Stimulated activated CD4-positive, alpha-beta T cell treated with anti-CD3 and anti-CD28 coated beads, Interleukin-4, amount 100 ng/mL, for 4 hours (primary cell): ENCODE measurements at places on chromosomes 16 and 17.

DNA sequence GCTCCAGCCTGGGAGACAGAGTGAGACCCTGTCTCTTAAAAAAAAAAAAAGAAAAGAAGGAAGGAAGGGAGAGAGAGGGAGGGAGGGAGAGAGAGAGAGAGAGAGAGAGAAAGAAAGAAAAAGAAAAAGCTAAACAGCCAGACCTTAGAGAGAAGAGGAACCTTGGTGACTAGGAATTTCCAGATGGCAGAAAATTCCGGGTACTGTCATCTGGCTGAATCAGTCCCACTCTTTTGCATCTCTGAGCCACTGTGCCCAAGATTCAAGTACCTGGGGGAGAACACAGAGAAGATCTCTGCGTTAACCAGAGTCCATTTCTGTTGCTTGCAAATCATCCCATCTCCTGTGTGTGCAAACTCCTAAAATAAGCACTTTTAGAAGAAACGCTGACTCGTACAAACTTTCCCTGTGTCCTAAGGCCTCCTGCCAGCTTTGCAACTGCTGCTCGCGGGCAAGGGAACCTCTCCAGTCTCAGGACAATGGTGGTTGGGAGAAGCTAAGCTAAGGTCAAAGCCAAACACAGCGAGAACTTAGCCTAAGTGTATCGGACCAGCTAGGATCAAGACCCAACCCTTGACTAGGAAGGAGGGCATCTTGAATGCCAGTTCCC, 18.0 kb downstream of the BMERB1 start:
- DNase-seq, result no peak

- no peak for DNase-seq
Measured at GRCh38 chr17:45301674-45302073, 15.1 kb downstream of the MAP3K14 start.

- no peak for DNase-seq
Measured at GRCh38 chr17:63151941-63152523, 186.0 kb downstream of the TANC2 start.

- peak; percentile 81 for DNase-seq
Measured at GRCh38 chr16:3134338-3135125, at the start of gene ZNF213. ZNF213 (plus strand) TSS chr16:3135029; CDS start chr16:3137281, 2,252 bp downstream.

- no peak for DNase-seq
Measured at GRCh38 chr17:64402469-64402868, 11.8 kb upstream of the PECAM1 start.
